ENCODE measurements at places on chromosomes 5 and 9.
A peak's percentile ranks its signal among the peaks of the same experiment; 100 is the strongest.

GRCh38 chr9:114909661-114910060, 20.7 kb downstream of the TNFSF8 start:
- DNase-seq: no peak

DNA sequence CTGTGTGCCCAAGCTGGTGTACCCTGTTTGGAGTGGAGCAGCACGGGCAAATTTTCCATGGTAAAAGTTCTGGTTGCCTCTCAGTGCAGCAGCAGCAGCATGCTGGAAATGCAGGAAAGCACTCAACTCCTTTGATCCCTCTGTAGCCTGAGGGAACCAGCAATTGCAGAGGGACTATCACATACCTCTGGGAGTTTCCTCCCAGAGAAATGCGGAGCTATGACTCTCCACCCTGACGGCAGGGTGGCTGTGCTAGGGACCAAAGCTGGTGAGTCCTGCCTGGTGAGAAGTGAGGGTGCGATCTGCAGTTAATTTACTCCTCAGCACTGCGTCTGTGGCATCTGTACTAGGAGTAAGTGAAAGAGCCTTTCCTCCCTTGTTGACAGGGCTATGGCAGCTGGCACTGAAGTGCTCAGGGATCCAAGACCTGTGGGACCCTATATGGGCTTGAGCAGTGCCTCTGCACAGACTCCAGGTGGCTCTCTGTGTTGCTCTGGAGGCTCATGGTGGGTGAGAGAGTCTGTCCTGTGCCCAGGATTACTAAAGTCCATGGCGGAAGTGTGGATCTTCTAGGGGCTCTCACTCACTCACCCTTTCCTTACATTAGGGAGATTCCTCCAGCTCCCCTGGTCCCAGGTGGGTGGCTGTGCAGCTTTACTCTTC, 601.2 kb upstream of the TYRP1 start:
- DNase-seq: no peak

GRCh38 chr5:132680780-132681475, 7.1 kb downstream of the IL4 start:
- no peak for DNase-seq

DNA sequence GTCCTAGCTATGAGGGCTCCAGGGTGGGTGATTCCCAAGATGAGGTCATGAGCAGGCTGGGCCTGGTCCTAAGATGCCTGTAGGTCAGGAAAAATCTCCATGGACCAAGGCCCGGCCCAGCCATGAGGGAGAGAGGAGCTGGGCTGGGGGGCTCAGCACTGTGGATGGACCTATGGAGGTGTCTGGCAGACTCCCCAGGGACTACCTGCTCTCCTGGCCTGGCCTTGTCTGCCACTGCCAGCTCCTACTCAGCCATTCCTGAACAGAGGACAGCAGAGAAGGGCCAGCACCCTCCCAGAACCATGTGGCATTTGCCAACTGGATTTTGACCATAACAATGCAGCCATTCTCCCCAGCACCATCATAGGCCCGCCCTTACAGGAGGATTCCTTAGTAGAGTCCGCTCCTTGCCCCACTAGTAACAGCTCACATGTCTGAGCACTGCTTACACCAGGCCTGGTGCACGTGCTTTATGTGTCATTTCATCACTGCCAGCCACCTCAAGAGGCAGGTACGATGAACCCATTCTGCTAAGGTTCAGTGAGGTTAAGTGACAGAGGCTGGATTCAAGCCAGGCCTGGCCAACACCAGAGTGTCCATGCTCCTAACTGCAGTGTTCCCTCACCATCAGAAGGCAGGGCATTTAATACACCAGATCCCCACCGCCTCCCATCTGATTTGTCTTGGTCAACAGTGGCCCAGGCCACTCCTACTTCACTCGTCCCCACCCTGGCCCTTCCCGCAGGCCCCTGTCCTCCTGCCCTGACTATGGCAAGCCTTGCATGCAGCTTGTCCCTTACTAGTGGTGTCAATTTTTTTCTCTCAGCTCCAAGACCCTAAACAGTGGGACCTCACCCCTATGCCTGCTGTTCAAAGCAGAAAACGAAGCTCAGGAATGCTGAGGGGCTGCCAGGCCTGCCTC, 669 bp downstream of the IL13 start:
- no peak for DNase-seq

DNA sequence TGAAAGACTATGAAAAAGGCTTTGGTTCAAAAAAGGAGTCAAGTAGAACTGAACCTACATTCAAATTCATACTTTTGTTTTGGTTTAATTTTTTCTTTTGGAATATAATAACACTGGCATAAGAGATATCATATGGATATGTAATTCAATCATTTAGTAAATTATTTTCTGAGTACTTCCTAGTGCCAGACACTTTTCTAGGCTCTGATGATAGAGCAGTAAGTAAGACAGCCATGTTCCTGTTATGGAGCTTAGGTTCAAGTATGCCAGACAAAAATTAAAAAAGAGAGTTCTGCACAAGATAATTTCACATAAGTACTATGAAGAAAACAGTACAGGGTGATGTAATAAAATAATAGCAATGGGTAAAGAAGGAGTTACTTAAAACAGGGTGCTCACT, 1074.0 kb downstream of the PTPRD start:
- no peak for DNase-seq

GRCh38 chr5:126044111-126044668, 379.0 kb upstream of the GRAMD2B start:
- DNase-seq: no peak

- no peak for DNase-seq
Observed at GRCh38 chr5:138359621-138360020, 7.1 kb downstream of the KDM3B start.

DNA sequence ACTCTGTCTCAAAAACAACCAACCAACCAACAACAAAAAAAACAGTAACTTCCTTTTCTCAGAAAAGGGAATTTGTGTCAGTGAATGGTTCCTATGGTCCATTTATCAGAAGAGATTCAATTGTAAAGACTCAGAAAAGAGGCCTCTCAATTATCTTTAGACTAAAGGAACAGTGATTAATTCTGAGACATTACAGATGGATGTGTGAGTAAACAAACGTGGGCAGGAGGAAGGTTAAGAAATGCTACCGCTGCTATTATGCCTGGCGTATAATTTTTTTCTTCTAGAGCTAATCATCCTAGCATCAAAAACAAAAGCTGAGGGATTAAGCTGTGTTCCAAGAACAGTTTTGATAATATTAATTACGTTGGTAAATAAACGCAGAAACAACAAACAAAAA, 52.9 kb upstream of the JMY start:
- DNase-seq: no peak

GRCh38 chr5:35046774-35047173, 975 bp downstream of the AGXT2 start:
- no peak for DNase-seq

DNA sequence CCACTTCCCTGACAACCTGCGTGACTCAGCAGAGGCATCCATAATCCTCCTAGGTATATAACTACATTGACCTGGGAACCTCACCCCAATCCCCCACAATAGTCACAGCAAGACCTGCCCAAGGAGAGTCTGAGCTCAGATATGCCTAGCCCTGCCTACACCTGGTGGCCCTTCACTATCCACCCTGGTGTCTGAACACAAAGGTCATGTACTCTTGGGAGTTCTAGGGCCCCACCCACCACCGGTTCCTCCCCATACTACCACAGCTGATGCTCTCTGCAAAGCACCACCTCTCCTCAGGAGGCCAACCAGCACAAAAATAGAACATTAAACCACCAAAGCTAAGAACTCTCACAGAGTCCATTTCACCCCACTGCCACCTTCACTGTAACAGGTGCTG, 34.8 kb upstream of the CARTPT start:
- no peak for DNase-seq

GRCh38 chr5:179219661-179220620, 125.3 kb downstream of the ADAMTS2 start:
- no peak for DNase-seq

DNA sequence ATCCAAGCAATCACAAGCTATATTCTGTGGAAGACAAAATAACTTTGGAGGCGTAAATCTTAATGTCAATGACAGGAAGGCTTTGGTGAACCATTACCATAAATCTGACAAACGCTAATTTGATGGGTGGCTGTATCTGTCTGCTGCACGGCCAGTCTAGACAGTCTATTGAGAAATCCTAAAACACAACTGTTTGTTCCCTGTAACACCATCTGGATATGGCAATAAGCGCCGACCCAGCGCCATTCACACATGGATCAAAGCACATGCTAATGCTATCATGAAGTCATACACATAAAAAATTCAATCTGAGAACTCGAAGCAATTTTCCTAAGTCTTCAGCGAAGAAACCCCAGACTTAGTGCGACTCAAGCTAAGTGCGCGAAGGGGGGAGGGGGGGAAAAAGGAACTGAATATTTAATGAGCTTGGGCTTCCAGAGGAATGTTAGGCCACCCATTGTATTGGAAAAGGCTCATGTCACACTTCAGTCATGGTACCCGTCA, 95.1 kb downstream of the ARL15 start:
- no peak for DNase-seq

- DNase-seq: no peak
Observed at GRCh38 chr9:136268318-136268717, 22.7 kb upstream of the QSOX2 start.

GRCh38 chr9:589723-590122, 251.8 kb upstream of the DMRT1 start:
- DNase-seq: no peak

DNA sequence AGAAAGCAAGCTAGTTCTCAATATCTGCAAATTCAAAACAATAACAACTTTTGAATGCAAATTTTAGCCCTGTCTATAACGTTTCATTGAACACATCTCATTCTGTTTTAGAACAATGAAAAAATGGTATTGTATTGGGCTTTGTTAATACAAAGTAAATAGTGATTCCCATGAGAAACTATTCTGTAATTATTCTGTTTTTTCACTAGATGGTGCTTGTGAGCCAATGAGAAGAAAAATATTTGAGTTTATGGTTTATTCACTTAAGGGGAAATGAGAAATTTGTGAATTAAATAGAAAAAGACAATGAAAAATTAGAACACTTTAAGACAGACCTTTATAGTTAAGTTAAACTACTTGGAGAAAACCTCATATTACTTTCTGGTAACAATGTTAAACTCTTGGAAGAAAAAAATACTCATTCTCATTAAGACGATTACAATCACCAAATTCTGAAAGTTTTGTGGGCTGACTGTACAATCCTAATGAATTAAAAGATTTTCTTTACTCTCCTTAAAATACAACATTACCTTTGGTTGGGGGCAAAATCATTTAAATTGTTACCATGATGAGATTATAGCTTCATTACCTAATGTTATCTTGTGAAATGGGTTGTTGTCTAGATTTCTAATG, 127.0 kb downstream of the NNT start:
- peak; percentile 6 for DNase-seq

DNA sequence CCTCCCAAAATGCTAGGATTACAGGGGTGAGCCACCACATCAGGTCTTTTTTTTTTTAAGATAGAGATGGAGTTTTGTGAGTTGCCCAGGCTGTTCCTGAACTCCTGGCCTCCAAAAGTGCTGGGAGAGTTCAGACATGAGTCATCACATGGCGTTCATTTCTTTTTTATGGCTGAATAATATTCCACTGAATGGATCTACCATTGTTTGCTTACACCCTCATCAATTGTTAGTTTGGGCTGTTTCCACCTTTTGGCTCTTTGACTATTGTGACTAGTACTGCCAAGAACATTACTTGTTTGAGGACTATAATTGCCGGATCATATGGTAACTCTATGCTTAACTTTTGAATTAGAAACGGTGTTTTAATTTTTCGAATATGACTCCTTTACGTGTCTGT, 787 bp upstream of the N4BP3 start:
- DNase-seq: no peak

DNA sequence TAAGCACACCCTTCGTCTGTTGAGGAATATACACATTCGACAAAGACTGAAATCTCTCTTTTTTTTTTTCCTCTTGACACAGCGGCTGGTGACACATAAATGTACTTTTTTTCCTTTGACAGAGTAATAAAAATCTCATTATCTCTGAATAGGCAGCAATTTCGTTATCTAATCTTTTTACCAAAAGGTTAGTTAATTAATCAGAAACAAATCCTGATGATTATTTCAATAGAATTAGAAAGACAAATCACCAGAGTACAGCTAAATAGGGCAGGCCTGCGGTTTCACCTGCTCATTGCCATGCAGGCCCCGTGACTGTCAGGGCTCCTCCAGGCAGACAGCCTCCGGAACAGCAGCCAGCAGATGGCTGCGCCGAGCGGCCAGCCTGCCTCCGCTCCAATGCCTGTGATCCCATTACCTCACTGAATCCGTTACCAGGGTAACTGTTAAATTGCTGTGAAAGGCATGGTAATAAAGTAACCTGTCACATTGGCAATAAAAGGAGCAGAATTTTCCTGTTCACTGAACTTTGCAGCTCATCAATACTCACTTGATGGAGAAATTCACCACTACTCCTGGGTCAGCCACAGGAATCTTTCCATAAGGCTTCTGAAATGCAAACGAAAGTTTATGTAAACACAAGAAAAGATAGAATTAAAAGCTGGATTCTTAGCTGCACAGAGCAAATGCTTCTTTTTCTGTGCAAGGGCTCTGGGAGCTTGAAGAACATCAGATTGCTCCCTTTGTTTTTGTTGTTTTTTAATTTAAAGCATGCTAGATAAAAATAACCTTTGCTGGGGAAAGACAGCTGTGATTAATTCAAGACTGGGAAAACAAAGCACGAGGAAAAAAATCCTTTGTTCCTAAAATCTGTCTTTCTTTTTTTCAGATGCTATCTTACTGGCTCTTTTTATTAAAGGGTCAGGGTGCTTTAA, 666.4 kb upstream of the ZNF608 start:
- DNase-seq: no peak

DNA sequence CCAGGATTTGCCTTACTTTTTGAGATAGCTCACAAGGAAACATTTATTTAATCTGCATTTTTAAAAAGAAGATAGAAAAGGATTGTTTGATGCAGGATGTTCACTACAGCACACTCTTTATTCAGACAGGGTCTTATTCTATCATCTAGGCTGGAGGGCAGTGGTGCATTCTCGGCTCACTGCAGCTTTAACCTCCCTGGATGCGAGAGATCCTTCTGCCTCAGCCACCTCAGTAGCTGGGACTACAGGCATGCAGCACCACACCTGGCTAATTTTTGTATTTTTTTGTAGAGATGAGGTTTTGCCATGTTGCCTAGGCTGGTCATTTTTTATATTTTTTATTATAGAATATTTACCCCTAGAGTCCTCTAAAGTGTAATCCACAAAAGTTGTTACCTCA, 221.4 kb downstream of the MCTP1 start:
- DNase-seq: no peak

GRCh38 chr9:136665704-136666371, 3.1 kb downstream of the EGFL7 start:
- peak; percentile 28 for DNase-seq

GRCh38 chr5:143738417-143739401, 73.3 kb upstream of the HMHB1 start:
- DNase-seq: no peak

DNA sequence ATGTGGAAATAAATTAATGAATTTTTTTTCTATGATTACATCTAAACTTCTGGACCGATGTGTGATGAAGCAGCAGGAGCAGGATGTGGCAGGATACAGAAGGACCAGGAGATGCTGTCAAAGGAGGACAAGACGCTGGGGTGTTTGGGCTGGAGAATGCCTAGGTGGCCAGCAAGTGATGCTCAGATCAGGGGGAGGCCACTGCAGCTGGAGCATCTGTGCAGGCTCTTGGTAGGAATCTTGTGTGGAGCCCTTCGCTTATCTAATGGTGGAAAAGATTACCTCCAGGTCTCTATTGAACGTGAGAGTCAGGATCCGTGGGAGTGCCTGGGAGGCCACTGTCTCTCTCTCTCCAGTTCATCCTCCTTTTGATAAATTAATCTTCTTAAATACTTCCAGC, 79.8 kb downstream of the MRPL36 start:
- DNase-seq: no peak
